Activated T-cell treated with anti-CD3 and anti-CD28 coated beads, Interleukin-2, amount 50 U/mL, for 48 hours (primary cell): ENCODE measurements at places on chromosomes 1 and 21.

DNA sequence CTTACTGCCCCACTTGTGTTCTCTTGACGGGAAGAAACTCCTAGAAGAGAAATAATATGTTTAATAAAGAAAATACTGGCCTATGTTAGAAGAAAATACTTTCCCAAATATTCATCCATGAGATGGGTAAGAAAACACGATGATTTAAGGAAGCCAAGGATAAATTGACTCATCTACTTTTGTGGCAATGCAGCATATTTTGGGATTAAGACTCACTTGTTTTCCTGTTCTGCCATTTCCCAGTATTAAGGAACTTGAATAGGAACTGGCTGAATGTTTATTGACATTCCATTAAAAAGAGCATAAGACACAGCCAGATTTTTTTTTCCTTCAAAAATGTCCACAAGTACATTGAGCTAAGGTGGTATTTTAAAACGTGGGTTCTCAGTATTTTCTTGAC, 10.9 kb upstream of the ADAMTS5 start:
- no peak for DNase-seq

DNA sequence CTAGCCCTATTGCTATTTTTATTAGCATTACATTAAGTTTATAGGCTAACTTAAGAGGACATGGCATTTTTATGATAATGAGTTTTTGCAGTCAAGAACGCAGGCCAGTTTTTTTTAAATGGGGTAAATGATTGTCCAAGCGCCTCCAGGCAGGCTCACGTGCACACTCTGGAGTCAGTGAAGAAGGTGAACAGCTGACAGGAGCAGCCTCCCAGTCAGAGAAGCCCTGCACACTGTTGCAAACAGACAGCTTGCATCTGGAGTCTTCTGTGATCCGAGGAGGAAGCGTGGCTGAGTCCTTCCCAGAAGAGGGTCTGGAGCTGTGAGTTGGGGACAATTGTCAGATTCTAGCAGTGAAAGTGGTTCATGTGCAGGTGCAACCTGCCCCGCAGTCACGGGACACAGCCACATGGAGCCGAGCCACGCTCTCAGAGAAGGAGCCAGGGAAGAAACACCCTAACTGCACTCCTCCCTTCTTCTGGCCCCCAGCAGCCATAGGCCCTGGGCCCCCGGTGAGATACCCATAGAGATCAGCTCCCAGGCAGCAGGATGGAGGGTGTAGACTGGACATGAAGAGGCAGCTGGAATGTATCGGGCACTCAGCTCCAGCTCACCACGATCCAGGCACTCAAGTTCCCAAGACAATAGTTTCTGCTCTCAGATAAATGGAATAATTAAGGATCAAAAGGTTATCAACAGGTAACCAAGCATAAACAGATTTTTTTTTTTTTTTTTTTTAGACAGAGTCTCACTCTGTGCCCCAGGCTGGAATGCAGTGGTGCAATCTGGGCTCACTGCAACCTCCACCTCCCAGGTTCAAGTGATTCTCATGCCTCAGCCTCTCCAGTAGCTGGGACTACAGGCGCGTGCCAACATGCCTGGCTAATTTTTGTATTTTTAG, 26.4 kb downstream of the CAPN2 start:
- no peak for DNase-seq

DNA sequence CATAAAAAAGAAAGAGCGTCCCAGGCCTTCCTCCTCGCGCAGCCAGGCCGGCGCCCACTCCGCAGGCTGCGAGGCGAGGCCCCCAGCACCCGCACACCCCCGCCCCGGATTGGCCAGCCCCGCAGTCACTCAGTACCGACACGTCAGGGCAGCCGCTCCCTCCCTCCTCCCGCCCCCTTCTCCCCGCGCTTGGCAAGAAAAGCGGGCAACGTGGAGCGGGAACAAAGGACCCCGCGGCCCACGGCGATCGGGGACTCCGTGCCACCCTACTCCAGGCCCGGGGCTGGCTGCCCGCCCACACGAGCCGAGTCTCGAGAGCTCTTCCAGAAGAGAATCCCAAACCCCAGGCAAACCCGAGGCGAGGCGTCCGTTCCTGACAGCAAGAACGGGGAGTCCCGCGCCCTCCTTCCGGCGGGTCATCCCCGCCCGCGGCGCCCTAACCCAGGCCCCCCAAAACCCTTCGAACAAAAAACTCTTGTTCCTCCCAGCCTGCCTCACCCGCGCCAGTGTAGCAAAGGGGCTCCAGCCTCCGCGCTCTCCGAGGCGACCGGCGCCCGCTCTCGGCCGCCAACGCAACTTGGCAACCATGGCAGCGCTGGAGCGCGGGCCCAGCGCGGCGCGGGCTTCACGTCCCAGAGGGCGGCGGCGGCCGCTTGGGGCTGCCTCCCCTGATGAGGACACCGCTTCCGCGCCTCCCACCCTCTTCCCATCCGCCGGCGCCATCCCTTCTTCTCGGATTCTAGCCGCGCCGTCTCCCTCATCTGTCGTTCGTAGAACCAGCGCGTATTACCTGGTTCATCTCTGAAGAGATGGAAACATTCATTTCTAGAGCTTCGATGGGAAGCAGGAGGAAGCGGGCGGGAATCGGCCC, 645 bp downstream of the IVNS1ABP start:
- DNase-seq = peak; percentile 94

- no peak for DNase-seq
Observed at GRCh38 chr21:44317241-44317782, 17.5 kb downstream of the PFKL start.

DNA sequence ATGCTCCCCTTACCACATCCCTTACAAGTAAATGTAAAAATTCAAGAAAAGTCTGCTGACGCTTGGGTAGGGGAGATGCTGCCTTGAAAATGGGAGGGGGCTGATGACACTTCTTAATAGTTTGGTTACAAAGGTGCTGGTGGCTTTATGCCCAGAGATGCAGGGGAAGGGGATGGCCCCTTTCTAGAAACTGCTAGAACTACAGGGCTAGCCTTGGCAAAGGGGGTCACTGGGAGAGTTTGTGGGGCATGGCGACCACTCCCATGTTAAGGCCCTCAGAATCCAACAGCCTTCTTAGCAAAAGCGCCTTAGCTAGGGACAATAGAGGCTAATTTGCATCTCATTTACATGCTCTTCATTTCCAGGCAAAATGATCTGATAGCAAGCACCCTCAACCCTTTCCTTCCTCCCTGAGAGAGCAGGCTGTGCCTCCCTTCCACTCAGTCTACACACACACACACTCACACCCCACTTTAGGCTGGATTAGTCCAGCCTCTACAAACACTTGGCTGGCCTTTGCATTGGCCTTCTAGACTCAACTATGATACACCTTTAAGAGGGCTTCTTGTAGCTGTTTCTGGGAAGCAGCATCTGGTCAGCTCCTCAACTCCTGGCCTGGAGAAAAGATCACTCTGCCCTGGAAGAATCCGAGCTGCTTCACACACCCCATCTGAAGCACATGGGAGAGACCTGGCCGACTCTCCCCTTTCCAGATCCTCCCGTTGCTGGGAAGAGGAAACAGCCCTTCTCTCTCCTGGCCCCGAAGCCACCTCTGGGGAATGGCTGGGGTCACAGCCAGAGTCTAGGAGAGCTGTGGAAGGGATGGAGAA, 1.7 kb downstream of the SEMA6C start:
- DNase-seq = no peak

DNA sequence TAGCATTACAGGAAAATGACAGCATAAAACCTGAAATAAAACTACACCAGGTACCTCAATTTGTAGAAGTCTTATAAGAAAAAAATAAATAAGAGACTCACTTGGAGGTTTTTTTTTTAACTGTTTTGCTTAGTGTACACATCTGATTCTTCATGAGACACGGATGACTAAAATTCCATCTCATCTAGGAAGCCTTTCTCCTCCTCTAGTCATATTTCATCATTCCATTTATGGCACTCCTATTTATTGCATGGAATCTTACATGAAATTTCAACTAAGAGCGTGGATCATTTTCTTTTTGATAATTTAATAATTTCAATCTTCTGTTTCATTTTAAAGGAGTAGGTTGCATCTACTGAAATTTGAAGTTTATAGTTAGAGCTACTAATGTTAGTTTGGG, 1.6 kb upstream of the PTGS2 start:
- no peak for DNase-seq

GRCh38 chr1:239757716-239758115, 334.0 kb upstream of the FMN2 start:
- no peak for DNase-seq

DNA sequence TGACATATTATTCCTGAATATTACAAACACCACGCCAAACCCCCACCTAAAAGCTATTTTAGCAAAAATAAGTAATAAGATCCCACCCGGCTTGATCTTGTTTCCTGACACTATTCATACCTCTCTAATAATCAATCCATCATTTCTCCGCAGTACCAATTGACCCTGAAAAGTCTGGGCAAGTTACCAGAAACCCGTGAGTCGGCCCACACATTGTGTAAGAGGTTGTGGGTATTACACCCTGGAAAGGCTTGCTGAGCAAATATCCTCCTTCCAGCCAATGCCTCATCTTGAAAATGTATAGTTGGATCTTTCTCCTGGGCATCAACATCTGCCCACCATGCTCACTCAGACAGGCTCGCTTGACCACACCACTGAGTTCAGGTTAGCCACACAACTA, 451.0 kb downstream of the TTLL7 start:
- no peak for DNase-seq

DNA sequence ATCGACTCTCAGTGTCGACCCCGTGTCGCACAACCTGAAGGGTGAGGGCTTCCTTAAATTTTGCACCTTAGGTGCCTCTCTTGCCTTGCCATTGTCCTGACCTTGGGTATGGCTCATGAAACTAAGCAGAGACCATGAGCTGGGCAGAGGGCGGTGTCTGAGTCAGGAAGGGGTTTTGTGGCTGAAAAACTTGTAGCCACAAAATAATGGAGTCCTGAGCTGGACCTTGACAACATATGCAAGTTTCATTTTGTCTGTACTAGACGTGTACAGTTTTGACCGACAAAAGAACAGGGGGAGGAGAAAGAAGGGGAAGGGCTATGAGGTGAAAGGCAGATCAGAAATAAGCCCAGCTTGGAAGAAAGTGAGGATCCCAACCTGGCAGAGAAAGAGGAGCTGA, 8.3 kb upstream of the RUNX1 start:
- DNase-seq = no peak

DNA sequence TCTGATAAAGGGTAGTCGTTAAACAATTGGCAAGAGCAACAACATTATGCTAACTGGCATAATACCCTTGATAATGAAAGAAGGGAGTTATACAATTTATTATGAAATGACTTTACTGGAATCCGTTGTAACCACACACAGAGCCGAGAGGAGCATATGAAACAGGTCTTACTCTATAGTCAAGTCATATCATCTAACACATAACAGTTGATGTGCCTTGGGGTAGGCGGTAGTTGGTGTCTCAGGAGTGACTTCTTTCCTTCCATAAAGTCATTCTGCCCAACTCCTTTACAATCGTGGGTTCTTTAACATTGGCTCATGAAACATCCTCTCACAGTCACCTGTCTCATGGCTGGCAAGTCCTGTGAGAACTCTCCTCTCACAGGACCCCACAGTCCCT, 225.2 kb downstream of the LTN1 start:
- DNase-seq = no peak

- no peak for DNase-seq
Observed at GRCh38 chr1:204670152-204670927, 15.2 kb downstream of the LRRN2 start.

- DNase-seq = no peak
Observed at GRCh38 chr1:155011437-155012025, 8.9 kb downstream of the ZBTB7B start.
